ENCODE measurements at places on chromosomes 2 and 18.

GRCh38 chr18:49898421-49898820 lies 85.1 kb upstream of the ACAA2 start:
- DNase-seq: no peak

GRCh38 chr2:217671075-217671474 lies 331.7 kb downstream of the TNS1 start:
- DNase-seq: no peak

- no peak for DNase-seq
Observed at GRCh38 chr18:3836483-3837335, 386.7 kb downstream of the TGIF1 start.

DNA sequence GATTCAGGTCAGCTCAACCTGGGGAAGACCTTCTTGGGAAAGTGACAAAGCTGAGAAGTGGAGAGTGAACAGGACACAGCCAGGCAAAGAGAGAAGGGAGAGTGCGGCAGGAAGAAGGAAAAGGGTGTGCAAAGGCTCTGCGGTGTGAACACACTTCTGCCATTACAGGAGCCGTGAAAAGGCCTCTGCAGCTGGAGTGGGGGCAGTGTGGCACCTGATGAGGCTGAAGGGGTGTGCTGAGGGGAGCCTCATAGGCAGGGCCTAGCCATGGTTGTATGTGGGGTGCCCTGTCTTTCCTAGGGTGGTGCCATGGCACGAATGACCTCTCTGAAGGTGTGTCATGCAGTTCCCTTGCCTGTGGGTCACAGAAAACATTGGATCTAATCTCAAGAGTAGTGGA lies 347.6 kb downstream of the CYRIA start:
- DNase-seq: no peak

DNA sequence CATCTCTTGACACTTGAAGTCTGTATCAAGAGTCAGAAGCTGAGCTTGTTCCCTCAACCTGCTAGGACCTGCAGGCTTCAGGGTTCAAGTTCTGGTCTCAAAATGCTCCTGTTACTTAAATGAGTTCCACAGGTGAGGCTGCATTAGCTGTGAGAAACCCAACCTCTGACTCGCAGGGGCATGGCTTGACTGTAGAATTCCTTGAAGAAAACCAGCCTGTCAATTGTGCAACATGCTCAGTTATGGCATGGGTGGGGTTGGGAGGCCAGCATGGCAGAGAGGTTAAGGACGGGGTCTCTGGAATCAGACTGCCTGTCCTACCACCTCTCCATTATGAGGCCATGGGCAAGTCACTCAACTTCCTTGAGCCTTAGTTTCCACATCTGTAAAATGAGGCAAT lies 235.8 kb downstream of the EN1 start:
- no peak for DNase-seq

DNA sequence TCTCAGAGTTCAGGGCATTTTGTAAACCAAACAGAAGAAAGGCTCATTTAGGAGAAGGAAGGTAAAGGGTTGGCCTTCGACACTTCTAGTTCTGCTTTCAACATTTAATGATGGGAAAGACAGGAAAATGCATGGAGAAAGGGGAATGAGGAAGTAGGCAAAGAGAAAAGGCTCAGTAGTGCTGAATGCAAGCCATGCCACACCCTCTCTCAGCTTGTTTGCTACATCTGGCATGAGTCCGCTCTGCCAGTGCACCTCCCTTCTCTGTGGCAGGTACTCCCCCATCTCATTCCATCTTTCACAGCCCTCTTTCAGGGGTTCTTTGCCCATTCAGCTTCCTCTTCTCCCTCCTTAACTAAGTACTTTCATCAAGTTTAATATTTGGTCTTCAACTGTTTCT lies 120.9 kb upstream of the ITGB6 start:
- DNase-seq: no peak

- no peak for DNase-seq
Observed at GRCh38 chr2:68853915-68854314, 17.3 kb downstream of the BMP10 start.

DNA sequence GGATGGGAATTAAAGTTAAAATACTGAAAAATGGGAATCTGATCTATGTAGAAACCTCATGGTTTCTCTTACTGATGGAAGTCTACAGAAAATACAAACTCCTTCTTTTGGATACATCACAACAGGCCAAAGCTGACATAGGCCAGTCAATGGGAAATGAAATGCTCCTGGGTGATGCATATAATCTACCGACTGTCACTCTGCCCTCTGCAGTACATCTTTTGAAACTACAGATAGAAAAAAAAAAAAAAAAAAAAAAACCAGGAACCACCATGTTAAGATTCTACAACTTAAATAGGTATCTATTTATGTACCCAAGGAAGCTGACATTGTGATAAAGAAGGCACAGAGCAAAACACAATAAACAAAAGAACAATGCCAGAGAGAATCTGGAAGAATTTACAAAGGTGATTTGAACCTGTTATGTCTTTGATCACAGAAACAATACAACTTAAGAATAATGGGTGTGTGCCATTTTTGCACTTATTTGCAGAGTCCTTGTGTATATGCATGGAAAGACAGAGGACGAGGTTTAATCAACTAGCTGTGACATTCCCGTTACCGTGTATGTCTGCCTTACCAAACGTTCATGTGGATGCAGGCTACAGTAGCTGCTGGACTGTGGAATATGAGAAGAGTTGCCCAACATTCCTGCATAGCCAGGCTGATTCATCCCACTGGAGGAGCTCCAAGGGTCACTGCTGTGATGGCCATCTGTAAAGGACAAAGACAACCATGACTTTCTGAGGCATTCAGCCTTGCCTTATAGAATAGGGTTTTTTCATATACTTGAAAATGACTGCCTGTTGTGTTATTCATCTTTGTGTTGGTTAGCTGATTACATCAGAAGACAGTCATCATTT lies 312.7 kb downstream of the TCF4 start:
- no peak for DNase-seq

- DNase-seq: no peak
Observed at GRCh38 chr2:58110765-58111164, 64.2 kb downstream of the VRK2 start.

DNA sequence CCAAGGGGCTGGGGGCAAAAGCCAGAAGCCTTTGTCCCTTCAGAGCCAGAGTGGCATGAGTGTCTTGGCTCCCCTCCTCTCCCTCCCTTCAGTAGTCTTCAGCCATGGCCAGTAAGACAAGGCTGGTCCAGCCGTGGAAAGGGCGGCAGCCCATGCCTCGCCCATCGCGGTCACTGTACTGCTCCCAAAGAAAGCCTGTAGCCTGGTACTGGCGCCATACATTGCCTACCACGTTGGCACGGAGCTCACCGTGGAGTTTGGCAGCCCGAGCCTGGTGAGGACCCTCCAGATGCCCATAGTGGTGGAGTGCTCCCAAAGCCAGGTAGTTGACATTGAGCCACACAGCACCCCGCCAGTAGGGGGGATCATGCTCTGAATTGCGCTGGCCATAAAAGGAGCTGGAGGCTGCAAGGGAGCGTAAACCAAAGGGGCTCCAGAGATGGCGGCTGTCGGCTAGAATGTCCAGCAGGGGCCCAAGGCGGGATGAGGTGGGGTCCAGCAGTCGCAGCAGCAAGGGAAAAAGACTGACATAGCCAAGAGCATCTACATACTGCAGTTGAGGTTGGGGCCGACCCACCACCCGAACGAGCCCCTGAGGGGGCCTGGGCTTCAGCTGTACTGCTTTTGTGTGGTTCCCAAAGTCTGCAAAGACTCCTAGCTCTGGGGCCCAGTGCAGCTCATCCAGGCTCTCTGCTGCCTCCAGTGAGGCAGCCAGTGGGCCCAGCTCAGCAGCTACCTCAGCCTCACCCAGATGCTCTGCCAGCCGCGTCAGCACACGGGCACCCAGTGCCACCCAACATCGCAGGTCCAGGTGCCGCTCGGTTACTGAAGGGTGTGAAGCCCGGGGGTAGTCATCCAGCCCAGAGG lies 3.2 kb downstream of the WBP1 start:
- no peak for DNase-seq

DNA sequence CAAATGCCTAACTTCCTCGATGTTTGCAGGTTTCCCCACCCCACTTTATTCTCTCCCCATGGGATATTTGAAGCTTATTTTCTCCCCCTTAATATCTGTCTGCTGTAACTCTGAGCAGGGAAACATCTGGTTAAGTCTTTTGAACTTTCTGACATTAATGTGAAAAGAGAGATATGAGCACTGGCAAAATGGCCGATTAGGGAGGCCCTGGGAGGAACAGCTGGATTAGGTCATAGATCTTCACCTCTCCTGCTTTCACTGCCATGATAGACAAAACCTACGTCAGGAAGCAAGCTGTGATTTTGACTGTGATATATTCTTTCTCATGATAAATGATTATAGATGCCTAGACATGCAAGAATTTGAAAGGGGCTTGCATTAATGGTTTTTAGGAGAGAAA lies 43.6 kb downstream of the LYPD6B start:
- DNase-seq: no peak

- DNase-seq: no peak
Observed at GRCh38 chr2:232438951-232439757, 16.8 kb upstream of the ALPI start.

DNA sequence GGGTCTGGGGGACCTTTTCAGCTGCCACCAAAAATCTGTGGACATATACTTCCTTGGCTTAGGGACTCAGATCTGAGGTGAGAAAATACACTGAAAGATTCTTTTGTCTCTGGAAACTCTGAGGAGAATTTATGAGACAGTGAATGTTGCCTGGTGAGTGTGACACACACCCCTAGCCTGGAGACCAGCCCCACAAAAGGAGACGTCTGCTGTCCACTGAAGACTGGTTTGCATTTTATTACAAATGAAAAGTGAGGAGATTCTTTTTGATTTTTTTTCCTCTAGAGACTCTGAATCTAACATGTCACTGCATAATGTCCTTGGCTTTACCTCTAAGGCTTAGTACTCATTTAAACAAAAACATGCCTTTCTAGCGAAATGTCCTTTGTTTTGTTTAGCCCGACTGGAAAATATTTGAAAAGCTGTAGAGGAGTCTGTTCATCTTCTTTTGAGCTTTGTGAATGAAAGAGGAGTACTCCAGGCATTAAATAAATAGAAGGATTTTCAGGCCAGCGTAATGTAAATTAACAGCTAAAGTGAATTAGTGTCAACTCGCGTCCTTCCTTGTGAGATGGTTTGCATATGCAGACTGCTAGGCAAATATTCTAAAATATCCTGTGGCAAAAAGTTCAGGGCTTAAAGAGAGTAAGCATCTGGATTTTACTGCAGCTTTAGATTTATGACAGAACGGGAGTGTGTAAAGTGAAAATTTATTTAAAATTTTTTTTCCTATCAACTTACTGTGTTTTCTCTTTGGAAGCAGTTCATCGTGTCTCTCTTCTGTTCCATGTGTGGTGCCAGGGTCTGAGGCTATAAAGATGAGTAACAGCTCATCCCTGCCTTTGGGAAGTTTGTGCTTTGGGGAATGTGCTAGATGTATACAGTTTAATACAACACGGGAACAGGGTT lies 125.4 kb downstream of the VWA3B start:
- peak; percentile 77 for DNase-seq

Measured in NCI-H1048 (cell line).